ENCODE measurements at places on chromosomes 1 and 21.

GRCh38 chr1:5822726-5823125 lies 169.5 kb downstream of the NPHP4 start:
- no peak for DNase-seq

- no peak for DNase-seq
Measured at GRCh38 chr1:204560590-204561150, 44.5 kb downstream of the MDM4 start.

DNA sequence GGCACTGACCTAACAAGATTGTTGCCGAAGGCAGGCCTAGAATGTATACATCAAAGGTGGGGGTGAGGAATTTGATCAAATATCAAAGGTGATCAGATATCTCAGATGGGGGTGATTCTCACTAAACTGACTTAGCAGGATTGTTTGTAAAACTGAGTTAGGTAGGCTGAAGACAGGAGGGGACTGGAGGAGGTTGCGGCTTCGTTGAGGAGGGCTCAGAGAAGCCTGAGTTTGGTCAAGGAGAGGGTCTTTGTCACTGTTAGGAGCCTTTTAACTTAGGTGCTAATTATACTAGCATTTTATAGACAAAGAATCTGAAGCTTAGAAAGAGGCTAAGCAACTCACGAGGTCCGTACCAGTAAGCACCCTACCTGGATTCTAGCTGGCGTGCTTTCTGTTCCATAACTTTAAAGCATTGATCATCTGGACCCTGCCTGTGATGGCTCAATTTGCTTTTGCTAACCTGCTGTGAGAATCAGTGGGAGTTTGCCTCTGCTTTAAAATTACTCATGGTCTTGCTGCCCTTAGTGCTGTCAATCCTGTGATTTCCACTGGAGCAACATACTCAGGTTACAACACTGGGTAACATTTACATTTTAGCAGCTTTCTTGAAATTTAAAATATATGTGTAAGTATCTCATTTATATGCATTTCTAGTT lies 49.8 kb downstream of the ITSN1 start:
- DNase-seq: no peak

- no peak for DNase-seq
Measured at GRCh38 chr1:206961668-206962067, 8.6 kb downstream of the FCAMR start.

DNA sequence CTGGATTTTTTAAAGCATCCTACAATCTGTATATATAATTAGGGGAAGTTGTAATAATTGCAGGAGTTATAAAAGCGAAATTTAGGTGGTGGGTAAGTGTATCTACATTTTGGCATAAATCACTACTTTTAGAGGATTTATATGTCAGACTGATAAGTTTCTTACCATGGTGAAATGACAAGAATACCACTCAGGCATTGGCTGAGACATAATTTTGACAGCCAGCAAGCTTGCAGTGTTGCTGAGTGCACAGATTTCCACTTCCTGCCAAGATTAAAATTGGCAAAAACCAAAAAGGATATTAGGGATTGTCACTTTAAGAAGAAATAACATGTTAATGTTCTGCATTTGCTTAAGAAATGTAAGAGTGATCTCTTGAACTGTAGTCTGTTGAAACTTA lies 28.2 kb downstream of the NFIA start:
- no peak for DNase-seq

GRCh38 chr1:82284213-82284612 lies 483.5 kb downstream of the ADGRL2 start:
- DNase-seq: no peak

DNA sequence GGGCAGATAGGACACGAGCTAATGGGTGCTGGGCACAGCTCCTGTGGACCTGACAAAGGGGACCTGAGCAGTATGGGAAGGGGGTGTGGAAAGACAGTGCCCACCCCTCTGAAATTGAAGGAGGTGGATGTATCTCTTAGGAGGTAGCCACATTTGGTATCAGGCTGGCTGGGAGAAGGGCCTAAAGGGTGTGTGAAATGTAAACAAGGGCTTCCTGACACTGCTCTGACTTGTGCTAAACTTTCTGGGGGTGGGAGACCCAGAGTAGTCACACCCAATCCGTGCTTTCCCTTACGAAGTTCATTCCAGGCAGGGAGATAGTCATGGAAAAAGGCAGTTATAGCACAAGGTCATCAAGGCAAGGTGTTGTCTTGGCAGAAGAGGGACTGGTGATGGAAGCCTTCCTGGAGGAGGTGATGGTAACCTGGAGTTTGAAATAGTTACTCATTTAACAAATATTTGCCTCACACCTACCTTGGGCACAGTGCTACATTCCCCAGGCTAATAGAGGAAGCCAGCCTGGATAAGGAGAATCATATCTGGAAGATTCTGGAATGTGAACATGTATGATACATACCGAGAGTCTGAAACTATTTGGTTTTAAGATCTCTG lies 5.3 kb upstream of the CCDC24 start:
- DNase-seq: no peak

GRCh38 chr1:156476501-156477298 lies 23.9 kb downstream of the MEF2D start:
- DNase-seq: no peak

- DNase-seq: no peak
Measured at GRCh38 chr1:38899560-38899959, 18.2 kb upstream of the GJA9 start.

DNA sequence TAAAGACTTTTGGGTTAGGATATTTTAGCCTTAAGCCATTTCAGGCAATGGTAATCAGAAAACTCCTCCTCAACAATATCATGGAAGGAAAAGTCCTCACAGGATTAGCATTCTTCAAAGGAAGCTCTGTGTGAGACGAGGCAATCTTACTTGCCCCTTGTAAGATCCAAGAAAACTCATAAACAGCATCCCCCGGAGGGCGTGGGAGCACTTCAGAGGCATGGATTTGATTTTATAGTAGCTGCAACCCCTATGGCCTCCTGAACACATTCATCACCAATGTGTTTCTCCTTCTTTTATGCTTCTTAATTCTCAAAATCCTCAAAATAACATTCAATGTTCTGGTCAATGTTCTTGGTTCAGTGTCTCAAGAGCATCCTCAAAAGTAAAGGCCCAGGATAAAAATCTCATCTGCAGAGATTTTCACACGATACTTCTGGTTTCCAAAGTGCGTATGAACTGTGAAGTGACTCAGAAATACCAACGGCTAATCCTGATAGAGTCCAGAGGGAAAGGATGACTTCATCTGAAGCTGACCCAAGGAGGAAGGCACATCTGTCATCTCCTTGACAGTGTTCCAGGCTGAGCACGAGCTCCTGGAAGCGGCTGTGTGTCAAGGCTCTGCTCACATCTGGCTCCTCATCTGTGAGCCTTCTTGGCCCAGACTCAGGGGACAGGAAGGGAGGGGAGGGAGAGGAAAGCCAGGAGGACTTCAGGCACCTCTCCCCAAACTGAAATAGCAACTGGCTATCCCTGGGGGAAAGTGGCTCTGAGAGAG lies 49.3 kb upstream of the PSEN2 start:
- DNase-seq: peak; percentile 50

DNA sequence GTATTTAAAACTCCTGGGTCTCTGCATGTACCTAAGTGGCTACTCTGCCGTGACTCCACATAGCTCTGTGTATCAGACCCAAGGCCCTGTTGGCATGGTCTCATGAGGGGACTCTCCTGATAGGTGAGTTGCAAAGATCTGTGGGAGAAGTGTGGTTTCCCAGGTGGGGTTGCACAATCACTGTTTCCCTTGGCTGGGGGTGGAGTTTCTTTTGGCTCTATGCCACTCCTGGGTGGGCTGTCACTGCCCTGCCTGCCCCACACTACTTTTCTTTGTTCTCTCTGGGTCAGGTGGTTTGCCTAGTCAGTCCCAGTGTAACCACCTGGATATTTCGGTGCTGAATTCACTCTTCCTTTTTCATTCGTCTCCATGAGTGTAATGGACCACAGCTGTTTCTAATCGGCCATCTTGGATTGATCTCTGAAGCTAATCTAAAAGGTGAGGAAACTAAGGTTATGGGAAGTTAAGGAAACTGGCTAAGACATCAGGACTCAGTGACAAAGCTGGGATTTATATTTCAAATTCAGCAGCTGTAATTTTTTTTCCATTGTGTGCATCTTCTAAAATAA lies 97.1 kb upstream of the CACYBP start:
- no peak for DNase-seq

GRCh38 chr21:39727401-39728120 lies 17.4 kb upstream of the IGSF5 start:
- DNase-seq: no peak

- DNase-seq: no peak
Measured at GRCh38 chr1:7264101-7264500, 478.8 kb downstream of the CAMTA1 start.

DNA sequence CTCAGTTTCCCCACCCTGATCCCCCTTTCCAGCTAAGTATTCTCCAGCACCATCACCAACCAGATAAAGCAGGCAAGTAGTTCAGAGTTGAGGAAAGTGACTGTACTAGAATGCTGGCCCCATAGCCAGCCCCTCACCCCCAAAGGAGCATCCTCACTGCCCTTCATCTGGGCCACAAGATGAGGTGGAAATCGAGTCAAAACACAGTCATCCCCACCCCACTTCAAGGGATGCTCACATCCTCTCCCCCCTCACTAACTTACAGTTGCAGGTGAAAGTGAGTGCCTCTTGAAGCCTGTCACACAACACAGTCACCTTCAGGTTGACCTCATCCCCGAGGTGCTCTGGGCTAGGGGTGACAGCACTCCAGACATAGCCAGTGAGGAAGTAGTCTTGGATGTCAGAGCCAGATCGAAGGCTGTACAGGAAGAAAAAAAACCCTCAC lies 30.4 kb downstream of the PIK3C2B start:
- no peak for DNase-seq

DNA sequence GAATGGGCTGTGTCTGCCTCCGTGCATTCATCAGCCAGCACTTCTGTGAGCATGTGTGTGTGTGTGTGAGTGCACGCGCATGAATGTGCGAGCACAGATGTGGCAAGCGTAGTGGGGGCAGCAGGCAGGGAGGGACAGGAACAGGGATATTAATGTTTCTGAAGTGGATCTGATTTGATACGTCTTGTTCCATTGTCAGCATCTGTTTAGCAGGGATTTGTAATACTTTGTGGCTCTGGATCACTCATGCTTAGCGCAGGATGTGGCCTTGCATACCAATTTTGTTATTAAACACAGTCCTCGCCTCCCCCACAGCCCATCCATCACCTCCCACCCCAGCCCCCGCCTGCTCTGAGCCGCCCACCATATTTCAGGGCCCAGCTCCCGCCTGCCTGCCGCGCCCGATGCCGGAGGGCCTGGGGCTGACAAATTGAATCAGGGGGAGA lies 52.4 kb downstream of the TMEM53 start:
- DNase-seq: no peak

DNA sequence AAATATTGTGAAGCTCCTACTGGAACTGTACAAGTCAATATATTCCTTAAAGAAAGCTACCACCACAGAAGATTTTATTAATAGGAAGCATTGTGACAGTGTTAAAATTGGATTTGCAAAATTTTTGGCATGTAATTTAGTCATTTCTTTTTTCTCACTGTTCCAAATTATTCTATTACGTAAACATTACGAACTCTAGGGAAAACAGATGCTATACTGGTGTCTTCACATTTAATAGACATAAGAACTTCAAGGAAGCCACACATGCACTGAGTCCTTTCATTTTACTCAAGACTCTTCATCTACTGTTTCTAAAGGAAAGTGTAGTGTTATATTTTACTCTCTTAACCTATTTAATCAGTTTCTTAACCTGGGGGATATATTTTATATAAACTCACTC lies 135.4 kb downstream of the HMCN1 start:
- DNase-seq: no peak

- DNase-seq: no peak
Measured at GRCh38 chr1:97006044-97006661, 284.6 kb downstream of the PTBP2 start.

DNA sequence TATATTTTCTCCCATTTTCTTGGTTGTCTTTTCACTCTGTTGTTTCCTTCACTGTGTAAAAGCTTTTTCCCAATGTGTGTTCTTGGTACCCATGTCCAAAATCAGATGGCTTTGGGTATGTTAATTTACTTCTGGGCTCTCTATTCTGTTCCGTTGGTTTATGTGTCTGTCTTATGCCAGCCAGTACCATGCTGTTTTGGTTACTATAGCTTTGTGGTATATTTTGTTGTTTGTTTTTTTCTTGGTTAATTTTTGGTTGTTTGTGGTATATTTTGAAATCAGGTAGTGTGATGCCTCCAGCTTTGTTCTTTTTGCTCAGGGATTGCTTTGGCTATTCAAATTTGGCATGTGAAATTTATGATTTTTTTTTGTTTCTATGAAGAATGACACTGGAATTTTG lies 67.2 kb downstream of the SWT1 start:
- no peak for DNase-seq

DNA sequence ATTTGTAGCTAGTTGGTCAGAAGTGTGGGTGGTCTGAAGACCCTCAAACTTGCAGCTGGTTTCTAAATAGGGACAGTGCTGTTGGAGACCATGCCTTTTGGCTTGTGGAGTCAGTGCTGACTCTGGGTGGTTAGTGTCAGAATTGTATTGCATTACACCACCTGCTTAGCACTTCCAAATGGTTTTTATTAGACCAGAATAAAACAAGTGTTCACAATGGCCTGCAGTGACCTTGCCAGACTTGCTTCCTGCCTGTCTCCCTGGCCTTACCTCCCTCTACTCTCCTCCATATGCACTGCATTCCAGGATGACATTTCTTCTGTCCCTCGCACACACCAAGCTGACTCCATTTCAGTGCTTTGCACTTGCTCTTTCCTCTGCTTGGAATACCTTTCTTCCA lies 72.7 kb upstream of the CNIH3 start:
- no peak for DNase-seq
